ENCODE measurements at places on chromosomes 5 and 9.

- no peak for DNase-seq
These were observed 136.7 kb downstream of the NUDT12 start for GRCh38 chr5:103425686-103426454.

- no peak for DNase-seq
These were observed 6.2 kb downstream of the COL27A1 start for GRCh38 chr9:114161513-114161912.

DNA sequence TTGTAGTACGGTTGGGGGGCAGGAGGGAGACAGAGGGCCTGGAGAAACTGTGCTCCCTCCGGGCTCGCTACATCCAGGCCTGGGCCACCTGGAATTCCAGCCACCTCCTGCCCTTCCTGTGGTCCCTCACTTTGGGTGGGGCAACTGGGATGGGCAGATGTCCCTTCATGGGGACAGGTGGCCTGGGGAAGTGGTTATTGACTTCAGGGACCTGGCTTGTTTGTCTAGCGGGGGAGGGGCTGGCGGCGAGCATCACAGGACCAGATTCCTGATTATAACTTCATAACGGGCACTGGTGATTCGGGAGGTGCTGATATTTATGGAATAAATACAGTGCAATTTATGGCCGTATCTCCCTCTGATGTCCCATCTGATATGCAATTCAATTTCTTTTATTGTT is 20.1 kb upstream of the LAMC3 start:
- no peak for DNase-seq

GRCh38 chr5:10106806-10107205 is 142.9 kb downstream of the ATPSCKMT start:
- no peak for DNase-seq

DNA sequence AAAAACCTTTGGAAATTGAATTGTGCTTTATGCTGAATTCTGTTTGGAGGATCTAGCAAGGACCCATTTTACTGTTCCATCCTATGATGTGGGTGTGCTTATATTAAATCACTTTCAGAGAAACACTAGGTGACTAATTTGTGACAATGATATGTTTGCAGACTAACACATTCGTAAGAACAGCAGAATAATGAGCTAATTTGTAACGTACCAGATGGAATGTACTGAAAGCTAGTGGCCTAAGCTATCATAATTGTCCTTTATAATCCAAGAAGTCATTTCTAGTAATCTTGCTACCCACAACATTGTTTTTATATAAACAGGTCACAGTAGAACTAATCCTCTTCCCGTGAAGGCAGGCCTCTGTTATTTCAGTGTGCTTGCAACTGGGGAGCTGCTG is 292.5 kb downstream of the PDE4D start:
- DNase-seq, result no peak

GRCh38 chr5:71923755-71924154 is 183.5 kb upstream of the MAP1B start:
- DNase-seq, result no peak

GRCh38 chr9:136616307-136616635 is 46.4 kb upstream of the EGFL7 start:
- no peak for DNase-seq

DNA sequence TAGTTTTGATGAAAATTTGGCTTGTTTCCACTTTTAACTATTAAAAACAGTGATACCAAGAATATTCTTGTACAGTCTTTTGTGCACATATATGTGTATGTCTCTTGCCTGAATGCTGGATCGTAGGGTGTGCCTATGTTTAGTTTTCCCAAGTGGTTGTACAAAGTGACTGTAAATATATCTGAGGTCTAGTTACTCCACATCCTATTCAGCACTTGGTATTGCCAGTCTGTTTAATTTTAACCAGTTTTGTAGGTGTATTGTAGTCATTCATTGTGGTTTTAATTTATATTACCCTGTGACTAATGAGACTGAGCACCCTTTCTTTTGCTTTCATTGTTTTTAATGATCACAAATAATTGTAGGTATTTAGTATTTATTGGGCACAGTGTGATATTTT is 17.8 kb downstream of the RCL1 start:
- DNase-seq, result no peak

DNA sequence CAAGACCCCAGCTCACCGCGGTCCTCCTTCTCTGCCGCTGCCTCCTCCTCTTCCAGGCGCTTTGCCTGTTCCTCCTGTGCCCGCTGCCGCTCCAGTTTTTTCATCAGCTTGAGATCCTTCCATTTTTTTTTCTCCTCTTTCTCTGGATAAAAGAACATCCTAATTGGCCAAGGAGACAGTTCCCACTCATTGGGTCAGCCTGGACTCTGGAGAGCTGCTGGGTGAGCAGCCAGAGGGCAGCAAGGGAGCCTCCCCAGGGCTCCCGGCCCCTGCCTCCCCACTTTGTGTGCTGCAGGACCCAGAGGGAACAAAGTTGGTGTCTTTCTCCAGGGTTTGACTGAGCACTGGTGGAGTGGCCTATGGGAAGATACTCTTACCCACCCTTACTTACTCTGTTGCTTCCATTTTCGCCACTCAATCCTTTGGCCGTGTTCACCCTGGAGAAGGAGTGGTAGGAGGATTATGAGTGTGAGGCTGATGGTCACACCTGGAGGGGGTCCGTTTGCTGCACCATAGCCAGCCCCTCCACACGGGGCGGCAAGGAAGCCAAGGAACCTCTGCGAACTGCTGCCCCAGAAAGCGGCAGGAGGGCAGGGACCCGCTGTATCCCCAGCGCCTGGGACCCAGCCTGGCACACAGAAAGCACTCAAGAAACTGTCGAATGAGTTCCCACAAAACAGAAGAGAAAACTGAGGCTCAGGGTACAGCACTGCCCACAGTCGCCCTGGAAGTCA is 708 bp downstream of the SPOUT1 start:
- peak; percentile 19 for DNase-seq

DNA sequence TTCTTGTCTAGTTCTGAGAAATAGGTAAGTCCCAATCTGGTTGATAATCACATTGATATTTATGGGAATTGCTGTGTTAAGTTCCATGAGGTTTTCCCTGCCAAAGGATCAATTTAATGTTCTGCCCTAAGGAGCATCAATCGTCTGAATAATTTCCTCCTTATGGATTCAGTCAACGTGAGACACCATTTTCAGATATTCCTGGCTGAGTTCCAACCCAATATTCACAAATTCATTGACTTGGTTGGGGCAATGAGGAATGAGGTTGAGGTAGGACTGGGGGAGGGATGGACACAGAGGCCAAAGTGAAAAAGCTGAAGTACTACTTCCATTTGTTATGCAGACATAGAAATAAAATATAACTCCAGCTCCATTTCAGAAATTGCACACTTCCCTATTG is 99.1 kb downstream of the ZNF622 start:
- DNase-seq, result no peak

- no peak for DNase-seq
These were observed 80.5 kb upstream of the TTC23L start for GRCh38 chr5:34758514-34758913.

GRCh38 chr9:88749420-88749819 is 214.4 kb downstream of the NXNL2 start:
- DNase-seq, result no peak

GRCh38 chr5:166505067-166505466 is 1786.4 kb upstream of the WWC1 start:
- DNase-seq, result no peak

DNA sequence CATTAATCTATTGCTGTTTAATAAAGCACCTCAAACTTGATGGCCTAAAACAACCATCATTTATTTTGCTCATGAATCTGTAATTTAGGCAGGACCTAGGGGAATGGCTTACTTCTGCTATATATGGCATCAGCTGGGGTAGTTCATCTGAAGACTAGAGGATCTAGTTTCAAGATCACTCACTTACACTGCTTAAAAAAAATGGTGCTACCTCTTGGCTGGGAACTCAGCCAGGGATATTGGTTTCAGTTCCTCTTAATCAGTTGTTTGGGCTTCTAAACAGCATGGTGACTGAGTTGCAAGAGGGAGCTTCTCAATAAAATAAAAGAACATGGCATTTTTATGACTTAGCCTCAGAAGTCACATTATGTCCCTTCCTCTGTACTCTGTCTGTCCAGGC is 142.0 kb downstream of the FAM114A2 start:
- peak; percentile 7 for DNase-seq

DNA sequence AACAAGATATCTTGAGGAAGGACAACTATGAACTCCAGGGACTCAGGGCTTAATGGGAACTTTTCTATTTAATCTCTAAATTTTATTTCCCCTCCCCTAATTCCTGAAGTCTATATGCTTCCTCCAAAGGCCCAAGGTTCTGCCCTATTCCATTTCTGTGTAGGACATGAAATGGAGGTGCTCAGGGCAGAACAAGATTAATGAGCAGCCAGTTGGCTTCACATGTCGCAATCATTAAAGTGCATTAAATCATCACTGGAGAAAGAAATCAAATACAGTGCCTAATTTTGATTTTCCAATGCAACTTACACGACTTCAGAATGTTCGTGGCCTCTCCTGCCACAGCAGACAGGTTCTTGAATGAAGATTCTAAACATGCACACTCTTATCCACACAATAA is 862.1 kb downstream of the PTPRD start:
- DNase-seq, result no peak

- no peak for DNase-seq
These were observed 207.9 kb upstream of the SLC27A6 start for GRCh38 chr5:128757196-128757959.

- DNase-seq, result no peak
These were observed 22.6 kb downstream of the SEMA5A start for GRCh38 chr5:9523090-9523823.

- DNase-seq, result no peak
These were observed 136.5 kb downstream of the PBX3 start for GRCh38 chr9:125883565-125884217.

DNA sequence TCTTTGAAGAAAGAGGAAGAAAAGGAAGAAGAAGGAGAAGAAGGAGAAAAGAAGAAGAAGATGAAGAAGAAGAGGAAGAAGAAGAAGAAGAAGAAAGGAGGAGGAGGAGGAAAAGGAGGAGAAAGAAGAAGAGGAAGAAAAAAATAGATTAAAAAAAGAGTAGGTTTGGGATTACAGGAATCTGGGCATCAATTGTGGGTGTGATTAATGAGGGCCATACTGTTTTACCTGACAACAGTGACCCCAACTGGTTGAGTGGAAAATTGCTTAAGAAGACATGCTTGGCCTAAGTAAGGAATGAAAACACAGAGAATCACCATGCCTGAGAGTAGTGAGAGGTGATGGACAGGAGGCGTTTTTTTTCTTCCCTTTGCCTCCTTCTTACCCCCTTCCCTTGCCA is 114.6 kb downstream of the FAM170A start:
- DNase-seq, result peak; percentile 67

- no peak for DNase-seq
These were observed 414.7 kb upstream of the SGCD start for GRCh38 chr5:155912291-155912690.

DNA sequence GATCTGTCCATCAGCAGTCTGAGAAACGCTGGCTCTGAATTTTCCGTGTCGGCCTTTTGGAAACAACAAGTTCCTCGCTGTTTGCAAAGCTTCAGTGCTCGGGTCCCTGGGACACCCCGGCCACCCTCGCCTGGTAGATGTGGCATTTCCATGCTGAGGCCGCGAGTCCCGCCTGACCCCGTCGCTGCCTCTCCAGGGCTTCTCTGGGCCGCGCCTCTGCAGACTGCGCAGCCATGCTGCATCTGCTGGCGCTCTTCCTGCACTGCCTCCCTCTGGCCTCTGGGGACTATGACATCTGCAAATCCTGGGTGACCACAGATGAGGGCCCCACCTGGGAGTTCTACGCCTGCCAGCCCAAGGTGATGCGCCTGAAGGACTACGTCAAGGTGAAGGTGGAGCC is 4.7 kb downstream of the NTNG2 start:
- peak; percentile 60 for DNase-seq

- DNase-seq, result no peak
These were observed 27.5 kb upstream of the BOD1 start for GRCh38 chr5:173643964-173644363.

GRCh38 chr9:12464910-12465512 is 228.2 kb upstream of the TYRP1 start:
- peak; percentile 58 for DNase-seq

GRCh38 chr9:84501587-84501986 is 161.0 kb upstream of the SLC28A3 start:
- DNase-seq, result no peak

- DNase-seq, result peak; percentile 35
These were observed 42.1 kb downstream of the WDR41 start for GRCh38 chr5:77449981-77450380.

GRCh38 chr5:123035918-123036390 is 571 bp downstream of the PPIC start:
- DNase-seq, result peak; percentile 2

Measured in hematopoietic multipotent progenitor cell treated with erythropoietin and hydrocortisone succinate and interleukin-3 and kit ligand, for 6 days (in vitro differentiated cells).